Osteoblast (primary cell): ENCODE measurements at places on chromosomes 12 and 14. TPM values are rescaled to one million over a fixed set of nuclear protein-coding genes. Genes with fewer than 3 reads are reported as not detected.

Gene ZBTB25
- 9.8 and 10.6 TPM in 2 replicates for total RNA-seq

Gene SCN8A
- 24.5 and 26.4 TPM in 2 replicates for total RNA-seq

Gene CPM
- 1.8 and 3.6 TPM in 2 replicates for total RNA-seq

Gene KCNH5
- total RNA-seq: not detected in 2 replicates

Gene SERPINA1
- 0.29 and 1.4 TPM in 2 replicates for total RNA-seq

Gene C14orf39
- total RNA-seq: 0.29 and 0.72 TPM in 2 replicates

Gene ITGB7
- 0.88 and 1.1 TPM in 2 replicates for total RNA-seq

Gene INHBC
- not detected in 2 replicates for total RNA-seq

Gene KRT5
- total RNA-seq: 0.36 TPM in 1 of 2 replicates, not detected in the other

Gene KRT6A
- under 0.01 and 0.72 TPM in 2 replicates for total RNA-seq

Gene SSTR1
- total RNA-seq: under 0.01 TPM in 2 replicates

Gene SERPINA10
- not detected in 2 replicates for total RNA-seq

Gene ZDHHC22
- total RNA-seq: not detected in 2 replicates

DNA sequence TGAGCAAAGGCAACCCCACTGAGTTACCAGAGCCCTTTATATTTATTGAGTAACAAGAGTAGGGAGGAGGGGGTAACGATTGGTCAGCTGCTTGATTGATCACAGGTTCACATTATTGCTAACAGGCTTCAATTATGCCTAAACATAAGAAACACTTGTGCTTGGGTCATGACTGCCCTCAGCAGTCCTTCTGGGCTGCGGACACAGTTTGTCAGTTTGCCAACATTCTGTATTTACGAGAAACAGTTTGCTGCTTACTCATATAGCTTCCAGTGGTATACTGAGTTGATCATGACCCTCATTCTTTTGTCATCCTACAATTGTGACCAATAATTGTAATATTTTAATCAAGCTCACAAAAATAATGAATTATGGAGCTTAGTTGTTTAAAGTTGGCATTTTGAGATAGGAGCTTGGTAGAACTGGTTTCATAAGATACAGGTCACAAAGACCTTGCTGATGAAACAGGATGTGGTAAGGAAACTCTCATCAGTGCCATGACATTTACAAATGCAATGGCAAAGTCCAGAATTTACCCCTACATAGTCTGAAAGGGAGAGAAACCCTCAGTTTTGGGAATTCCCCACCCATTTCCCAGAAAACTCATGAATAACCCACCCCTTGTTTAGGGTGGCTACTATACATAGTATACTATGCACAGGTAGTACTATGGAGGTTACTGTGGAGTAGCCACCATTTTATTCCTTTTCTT lies 1421.0 kb upstream of the FLRT2 start:
- no peak for DNase-seq

- DNase-seq: peak; percentile 86
Measured at GRCh38 chr14:90533591-90534021, 136.8 kb downstream of the CALM1 start.

- DNase-seq: no peak
Measured at GRCh38 chr14:94164685-94165431, 9.3 kb upstream of the PPP4R4 start.

DNA sequence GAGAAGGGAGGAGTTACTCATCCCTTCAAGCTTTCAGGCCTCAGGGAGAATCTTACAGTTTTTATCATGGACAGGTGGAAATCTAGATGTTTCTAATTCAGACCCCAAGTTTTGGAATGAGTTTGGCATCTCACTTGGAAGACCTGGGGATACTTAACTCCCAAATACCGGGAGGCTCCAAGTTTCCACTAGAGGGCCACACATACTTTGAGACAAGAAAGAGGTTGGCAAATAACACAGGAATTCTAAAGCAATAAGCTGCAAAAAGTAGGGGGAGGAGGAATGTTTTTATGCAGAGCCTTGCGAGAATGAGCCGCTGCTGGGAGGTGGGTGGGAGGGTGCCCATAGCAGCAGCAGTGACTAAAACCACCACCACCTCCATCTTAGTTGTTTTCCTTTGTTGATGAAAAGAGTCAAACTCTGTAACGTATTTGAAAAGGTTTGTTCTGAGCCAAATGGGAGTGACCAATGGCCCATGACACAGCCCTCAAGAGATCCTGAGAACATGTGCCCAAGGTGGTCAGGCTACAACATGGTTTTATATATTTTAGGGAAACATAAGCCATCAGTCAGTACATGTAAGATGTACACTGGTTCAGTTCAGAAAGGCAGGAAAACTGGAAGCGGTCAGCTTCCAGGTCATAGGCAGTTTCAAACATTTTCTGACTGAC lies 34.2 kb upstream of the RNASE1 start:
- DNase-seq: peak; percentile 93

DNA sequence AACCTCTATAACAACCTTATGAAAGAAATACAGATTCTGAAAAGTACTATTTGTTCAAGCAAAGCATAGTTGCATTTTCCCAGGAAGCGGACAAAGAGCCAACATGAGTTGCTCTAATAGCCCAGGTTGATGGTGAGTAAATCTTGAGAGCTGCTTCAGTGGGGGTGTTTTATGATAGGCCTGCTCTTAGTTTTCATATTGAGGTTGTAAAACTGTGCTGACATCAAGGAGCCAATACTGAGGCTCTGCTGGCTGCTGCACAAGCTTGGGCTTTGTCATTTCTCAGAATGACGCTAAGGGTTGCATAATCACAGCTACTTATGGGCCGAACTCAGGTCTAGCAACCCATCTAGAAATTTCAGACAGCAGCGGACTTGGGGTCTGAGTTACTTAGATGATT lies 11.5 kb downstream of the TBC1D30 start:
- DNase-seq: no peak

DNA sequence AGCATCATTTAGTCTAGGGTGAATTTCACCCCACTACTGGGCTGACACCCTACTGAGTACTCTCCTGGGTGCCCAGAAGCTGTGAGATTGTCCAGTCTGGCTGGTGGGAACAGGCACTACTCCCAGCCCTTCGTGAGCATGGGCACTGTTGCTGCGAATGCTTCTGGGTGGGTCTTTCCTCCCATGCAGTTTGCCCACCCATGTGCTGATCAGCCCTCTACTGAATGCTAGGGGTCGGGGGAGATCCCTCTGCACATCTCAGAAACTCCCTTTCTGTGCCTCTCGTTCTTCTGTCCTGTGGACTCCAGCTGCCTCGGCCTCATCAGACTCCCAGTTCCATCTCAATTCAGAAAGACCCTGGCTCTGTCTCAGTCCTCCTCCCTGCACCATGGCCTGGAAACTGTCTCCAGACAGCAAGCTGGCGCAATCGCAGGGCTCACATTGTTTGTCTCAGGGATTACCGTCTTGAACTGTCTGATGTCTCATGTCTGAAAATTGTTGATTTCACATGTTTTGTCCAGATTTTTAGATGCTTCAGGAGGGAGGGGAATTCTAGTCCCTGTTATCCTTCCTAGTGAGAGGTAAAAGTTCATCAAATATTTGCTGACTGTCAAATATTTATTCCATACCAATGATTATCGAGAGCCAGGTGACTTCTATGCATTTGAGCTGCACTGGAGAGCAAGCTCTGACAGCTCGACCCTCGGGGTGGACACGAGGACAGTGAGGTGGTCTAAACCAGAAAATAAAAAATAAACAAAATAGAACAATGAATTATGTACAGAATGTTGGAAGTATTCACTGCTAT lies 316.6 kb upstream of the RTL1 start:
- no peak for DNase-seq

DNA sequence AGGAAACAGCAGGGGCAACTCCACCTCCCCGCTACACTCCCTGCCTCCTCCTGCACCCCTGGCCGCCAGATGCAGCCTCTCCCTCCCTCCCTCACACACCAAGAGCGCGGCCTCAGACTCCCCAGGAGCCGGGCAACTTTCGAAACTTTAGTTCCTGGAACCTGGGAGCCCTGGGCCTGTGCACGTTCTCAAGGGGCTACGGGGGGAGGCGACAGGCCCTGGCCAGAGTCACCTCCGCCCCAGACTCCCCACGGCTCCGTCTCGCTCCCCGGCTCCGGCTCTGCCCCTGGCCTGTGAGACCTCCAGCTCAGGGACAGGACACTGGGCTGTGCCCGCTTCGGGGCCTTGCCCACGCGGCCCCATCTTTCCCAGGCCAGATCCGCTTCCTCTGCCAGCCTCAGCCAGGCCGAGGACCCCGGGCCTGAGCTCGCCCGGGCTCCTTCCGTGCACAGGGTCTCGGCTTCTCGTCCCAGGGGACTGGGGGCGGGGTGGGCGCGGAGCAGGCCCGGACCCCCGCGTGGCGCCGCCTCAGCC lies 5.5 kb downstream of the AMN start:
- DNase-seq: no peak

DNA sequence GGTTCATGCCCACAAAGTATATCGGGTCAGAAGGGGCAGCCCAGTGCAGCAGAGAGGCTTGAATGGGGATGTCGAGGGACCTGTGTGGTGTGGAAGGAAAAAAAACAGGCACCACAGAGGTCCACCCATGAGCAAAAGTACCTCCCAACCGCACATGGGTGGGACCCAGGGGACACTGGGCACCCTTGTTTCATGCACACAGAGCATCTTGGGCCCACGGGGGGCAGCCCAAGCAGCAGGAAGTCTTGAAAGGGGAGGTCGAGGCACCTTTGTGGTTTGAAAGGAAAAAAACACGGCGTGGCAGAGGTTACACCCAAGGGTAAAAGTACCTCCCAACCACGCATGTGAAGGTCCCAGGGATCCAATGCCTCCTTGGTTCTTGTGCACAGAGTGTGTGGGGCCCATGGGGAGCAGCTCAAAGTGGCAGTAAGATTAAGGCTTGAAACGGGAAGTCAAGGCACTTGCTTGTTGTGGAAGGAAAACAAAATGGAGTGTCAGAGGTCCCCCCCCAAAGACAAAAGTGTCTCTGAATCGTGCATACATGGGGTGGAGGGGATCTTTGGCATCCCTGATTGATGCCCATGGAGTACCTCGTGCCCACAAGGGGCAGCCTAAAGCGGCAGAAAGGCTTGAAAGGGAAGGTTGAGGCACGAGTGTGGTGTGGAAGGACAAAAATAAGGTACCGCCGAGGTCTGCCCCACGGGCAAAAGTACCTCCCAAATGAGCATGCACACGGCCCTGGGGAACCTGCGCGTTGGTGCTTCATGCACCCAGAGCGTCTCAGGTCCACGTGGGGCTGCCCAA lies 575.5 kb downstream of the ALG10 start:
- no peak for DNase-seq

DNA sequence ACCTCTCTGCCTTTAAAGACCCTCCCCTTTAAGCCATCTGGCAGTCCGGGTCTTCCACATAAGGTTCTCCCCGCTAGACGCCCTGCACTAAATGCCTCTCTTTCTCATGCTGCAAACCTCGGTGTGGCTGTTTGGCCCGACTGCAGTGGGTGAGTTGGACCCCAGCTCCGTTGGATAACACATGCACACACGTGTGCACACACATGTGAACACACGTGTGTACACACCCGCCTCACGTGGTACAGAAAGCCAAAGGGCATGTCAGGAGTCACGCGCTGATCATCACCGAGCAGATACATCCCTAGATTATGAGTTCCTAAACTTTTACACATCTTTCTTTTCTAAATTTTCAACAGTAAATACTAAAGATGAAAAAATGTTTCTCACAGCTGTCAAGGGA lies 68.3 kb downstream of the RIMBP2 start:
- DNase-seq: no peak

- peak; percentile 44 for DNase-seq
Measured at GRCh38 chr14:90805662-90806540, 10.3 kb downstream of the TTC7B start.

DNA sequence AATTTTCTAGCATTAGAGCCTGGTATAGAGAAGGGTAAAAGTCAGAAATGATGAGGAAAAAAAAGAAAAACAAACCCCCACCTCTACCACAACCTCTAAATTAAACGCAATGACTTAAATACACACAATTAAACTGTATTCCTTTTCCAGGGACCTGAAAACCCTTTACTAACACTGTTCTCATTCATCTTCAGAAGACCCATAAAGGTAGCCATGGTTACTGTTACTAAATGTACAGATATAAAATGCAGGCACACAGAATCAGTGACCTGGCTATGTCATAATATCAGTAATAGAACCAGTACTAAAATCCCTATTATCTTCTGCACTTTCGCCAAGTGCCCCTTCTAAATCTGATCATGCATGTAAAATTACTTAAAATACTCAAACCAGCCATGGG lies 1.4 kb downstream of the ACIN1 start:
- DNase-seq: no peak

- no peak for DNase-seq
Measured at GRCh38 chr12:29566441-29566840, 69.0 kb upstream of the OVCH1 start.

- DNase-seq: no peak
Measured at GRCh38 chr14:36450550-36450949, 69.5 kb downstream of the NKX2-1 start.

DNA sequence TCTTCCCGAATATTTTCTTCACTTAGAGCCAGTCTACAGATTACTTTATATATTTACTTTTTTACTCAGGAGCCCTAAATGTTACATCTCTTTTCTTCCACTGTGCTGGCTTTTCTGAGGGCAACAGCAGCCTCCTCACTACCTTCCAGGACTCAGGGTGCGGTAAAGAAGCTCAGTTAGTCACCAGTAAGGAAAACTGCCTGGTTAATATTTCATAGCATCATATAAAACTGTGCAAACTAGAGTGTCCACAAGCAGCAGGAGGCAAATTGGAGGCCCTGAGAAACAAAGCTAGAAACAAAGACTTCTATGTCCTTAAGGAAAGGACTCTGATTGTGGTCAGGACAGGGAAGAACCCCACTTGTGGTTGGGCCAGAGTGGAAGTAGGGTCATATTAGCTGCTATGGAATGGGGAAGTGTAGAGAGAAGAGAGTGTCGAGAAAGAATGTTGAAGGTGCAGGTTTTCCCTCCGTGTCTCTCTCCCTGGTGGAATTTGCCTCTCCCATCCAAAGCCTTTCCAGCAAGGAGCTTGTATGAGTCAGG lies 220.1 kb downstream of the SLC15A4 start:
- no peak for DNase-seq

- DNase-seq: no peak
Measured at GRCh38 chr12:75939016-75939642, 92.4 kb downstream of the PHLDA1 start.

GRCh38 chr12:5441497-5442236 lies 9.8 kb downstream of the NTF3 start:
- no peak for DNase-seq

GRCh38 chr12:46149079-46149464 lies 119.8 kb downstream of the SLC38A1 start:
- DNase-seq: no peak

- no peak for DNase-seq
Measured at GRCh38 chr12:105384916-105385535, 54.5 kb downstream of the C12orf75 start.

DNA sequence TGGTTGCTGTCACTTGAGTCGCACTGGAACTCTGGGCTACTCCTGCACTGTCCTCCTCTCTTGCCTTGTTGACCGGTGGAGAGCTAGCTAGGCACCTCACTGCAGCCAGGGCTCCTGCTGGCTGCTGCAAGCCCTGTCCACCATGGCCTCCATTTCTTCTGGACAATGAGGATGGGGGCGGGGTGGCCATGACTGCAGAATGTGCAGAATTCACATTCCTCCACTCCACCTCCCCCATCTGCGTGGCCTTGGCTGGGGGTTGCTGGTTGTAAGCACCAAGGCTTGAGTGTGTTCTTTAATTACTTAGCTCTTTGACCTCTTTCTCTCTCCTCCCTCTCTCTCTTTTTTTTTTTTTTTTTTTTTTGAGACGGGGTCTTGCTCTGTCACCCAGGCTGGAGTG lies 248.5 kb downstream of the PCNX1 start:
- DNase-seq: no peak

GRCh38 chr14:73217411-73217810 lies 19.9 kb upstream of the PAPLN start:
- DNase-seq: no peak

GRCh38 chr12:9735601-9736000 lies 2.7 kb upstream of the CLECL1 start:
- no peak for DNase-seq

- DNase-seq: peak; percentile 81
Measured at GRCh38 chr14:70822530-70823185, 13.3 kb upstream of the MAP3K9 start.
